ENCODE measurements at places on chromosomes 3 and 15.

- DNase-seq, result no peak
Observed at GRCh38 chr3:14922863-14923262, 24.5 kb upstream of the NR2C2 start.

- no peak for DNase-seq
Observed at GRCh38 chr3:23704298-23704697, 101.5 kb upstream of the UBE2E1 start.

DNA sequence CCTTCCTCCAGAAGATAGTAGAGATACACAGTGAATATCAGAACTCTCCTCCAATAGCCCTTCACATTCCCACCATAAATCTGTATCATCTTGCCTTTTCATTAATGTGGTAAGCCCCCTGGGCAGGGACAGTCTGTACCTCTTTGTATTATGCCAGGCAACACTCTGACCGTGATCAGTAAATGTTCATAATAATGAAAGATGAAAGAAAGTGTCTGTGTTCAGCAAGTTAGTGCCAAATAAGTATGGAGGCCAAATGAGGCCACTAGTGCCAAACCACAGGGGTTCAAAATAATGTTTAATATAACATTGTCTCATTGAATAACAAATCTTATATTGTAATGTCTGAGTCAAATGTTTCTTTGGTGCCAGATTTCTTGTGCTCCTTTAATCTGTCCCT lies 104.3 kb downstream of the CMSS1 start:
- DNase-seq, result no peak

DNA sequence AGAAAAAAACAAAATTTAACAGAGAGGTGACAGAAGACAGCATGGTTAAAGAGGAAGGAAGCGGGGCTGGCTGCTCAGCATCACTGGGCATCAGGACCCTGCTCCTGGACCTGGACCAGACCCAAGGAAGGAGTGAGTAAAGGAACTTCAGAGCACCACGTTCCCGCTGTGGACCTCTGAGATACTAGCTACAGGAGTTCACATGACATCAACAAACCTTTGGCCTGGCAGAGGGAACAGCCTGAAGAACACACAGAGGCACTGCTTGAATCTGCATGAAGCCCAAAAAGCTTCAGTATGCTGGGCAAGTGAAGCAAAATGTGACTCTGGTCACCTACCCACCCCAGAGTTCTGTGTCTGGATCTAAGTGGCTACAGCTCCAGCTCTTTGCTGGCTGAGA lies 38.1 kb downstream of the SLC2A2 start:
- DNase-seq, result no peak

- DNase-seq, result no peak
Observed at GRCh38 chr3:119098619-119099222, 47.2 kb upstream of the TEX55 start.

DNA sequence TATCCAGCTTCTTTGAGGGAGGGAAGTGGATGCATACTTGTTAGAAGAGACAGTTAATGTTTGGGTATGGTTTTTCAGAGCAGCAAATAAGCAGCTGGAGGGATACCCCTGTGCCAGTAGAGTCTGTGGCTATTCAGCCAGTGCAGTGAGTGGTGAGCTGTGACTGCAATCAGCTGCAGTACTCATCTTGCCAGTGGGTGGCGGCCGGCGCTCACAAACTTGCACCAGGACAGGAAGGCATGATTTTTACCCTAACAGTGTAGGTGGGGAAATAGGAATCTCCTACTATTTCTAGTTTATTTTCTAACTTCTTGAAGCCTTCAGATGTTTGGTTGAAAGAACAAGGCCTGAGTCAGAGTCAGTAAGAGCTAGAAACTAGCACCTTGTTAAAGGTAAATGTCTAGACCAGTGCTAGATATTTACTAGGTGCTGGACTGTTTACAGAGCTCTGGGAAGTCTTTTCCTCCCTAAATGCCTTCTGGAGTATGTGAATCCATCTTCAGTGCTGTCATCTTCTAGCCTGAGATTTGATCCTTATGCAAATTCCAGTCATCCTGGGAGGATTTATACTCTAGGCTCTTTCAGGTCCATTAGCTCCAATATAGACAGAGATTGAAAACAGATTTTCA lies 23.6 kb downstream of the TIMP4 start:
- no peak for DNase-seq

DNA sequence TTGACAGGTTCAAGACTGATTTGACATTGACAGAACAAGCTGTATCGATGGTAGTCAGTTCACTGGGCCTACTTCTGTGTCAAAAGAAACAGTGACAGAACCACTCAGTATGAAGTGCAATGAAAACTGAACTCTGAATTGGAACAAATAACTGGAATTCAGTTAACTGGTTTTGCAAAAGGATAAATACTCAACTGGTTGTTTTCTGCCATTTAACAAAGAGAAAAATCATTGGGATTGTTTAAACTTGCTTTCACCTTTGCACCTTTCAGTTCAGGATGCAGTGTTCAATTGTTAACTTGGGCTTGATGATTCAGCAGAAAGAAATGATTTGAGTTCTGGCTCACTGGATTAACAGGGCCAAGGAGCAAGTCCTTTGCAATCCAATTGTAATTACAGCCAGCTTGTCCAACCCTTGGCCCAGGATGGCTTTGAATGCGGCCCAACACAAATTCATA lies 4.9 kb downstream of the BTD start:
- no peak for DNase-seq

DNA sequence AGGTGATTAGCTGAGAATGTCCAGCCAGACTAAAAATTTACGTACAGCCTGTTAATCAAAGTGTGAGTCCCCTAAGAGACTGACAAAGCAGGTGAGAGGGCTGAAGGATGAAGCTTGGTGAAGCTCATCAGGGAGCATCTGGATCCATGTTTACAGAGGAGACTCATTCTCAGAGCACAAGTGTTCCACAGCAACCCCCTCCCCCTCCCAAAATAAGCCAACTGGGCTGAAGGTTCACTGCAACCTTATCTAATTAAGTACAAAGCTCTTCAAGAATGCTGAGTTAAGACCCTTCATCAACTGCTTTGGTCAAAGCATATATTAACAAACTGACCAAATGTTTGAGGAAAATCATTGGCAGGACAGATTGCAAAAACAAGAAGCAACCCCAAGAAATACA lies 262.6 kb upstream of the ZNF385D start:
- no peak for DNase-seq

- no peak for DNase-seq
Observed at GRCh38 chr15:46088486-46089445, 453.9 kb downstream of the SQOR start.

GRCh38 chr15:85125056-85125661 lies 143.5 kb downstream of the PDE8A start:
- DNase-seq, result no peak

- DNase-seq, result no peak
Observed at GRCh38 chr3:13199006-13199776, 126.0 kb upstream of the IQSEC1 start.

GRCh38 chr15:94671858-94672532 lies 440.6 kb downstream of the MCTP2 start:
- DNase-seq, result no peak

DNA sequence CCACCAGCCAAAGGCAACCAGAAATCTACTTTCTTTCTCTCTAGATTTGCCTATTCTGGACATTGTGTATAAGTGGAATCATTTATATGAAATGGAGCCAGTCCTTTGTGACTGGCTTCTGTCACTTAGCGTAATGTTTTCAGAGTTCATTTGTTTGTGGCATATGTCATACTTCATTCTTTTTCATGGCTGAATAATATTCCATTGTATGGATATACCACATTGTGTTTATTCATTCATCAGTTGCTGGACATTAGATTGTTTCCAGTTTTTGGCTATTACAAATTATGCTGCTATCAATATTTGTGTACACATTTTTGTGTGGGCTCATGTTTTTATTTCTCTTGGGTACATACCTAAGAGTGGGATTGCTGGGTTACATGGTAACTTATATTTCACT lies 139.2 kb upstream of the CTDSPL start:
- DNase-seq, result no peak

DNA sequence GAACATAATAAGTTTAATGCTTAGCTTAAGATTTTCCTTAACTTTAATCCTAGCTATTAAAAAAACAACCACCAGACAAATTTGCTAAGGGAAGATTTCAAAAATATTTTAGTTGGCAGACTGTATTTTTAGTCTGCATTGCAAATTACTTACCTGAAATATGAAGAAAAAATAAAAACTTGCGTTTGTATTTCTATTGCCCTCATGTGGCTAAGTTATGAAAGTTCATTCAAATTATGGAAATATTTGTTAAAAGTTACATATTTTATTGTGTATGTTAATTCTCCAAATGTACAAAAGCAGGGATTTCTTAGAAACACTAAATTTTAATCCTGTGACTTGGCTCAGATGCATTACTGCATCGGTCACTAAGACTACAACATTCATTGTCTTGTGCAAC lies 15.0 kb downstream of the GTF2A2 start:
- DNase-seq, result no peak

DNA sequence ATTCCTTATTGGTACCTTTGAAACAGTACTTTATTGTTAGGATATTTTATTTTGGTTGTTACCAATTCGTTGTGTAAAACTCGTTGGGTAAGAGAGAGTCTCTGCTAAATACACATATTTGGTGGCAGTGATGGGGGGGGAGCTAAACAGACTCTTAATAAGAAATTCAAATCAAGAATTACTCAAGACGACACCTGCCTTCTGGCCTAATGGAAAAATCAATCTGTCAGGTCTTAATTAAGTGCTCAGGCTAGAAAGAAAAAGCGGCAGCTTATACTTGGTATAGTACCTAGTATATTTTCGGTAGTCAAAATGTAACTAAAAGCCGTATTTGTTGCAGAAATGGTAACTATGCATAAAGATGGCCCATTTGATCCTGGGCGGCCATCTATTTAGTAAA lies 18.2 kb downstream of the FOXP1 start:
- DNase-seq, result no peak

DNA sequence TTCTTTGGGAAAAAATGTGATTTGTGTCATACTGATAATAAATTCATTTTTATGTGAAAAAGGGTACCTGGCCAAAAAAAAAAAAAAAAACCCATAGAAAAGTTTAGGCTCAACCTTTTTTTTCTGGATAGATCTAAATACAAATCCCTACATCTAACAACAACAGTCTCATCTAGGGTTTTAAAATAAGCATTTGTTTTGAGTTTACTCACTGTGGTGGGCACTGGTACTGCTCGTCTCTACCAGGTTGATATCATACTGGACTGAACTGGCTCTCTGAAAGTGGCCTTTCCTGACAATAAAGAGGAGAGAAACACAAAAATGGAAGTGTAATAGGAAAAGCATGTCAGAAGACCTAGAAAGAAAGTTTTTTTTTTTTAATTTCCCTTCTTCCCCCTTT lies 52.0 kb downstream of the FBXO22 start:
- DNase-seq, result no peak

DNA sequence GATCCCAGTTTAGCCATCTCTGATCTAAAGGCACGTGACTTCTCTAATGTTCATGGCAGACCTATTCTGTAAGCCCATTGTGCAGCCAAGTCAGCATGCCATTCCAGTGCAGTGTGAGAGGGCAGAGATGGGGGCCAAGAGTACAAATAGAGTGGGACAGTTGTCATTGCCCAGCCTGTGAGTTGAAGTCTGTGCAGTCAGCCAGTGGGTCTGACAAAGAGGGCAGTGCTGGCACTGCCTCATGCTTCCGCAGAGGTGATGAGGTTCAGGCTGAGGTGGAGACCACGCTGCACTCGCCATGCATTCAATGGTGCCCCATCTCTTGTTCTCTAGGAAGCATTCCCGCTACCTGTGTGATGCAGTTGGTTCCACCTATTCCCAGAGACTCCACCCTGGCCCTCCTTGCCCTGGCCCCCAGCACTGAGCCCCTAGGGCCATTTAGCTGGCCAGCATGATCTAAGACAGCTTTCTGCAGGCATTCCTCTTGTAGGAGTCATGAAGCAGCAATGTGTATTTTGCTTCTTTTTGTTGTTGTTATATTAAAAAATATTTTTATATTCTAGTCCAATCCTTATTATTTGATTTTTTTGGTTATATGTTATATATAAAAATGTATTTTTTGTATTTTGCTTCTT lies 3.7 kb downstream of the MRAS start:
- DNase-seq, result no peak

DNA sequence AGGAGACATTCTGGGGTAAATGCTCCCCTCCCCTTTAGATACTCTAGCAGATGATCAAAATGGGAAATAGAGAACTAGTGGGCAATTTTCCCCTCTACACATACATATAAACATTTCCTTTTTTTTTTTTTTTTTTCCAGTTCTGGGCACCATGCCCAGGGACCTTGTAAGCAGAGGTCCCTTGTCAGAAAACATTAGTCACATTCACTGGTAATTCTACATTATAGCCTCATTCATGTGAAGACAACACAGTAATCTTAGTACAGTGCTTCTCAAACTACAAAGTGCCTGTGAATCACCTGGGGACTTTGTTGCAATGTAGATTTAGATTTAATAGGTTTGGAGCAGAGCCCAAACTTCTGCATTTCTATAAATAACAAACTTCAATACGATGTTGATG lies 60.1 kb upstream of the ACTC1 start:
- no peak for DNase-seq

DNA sequence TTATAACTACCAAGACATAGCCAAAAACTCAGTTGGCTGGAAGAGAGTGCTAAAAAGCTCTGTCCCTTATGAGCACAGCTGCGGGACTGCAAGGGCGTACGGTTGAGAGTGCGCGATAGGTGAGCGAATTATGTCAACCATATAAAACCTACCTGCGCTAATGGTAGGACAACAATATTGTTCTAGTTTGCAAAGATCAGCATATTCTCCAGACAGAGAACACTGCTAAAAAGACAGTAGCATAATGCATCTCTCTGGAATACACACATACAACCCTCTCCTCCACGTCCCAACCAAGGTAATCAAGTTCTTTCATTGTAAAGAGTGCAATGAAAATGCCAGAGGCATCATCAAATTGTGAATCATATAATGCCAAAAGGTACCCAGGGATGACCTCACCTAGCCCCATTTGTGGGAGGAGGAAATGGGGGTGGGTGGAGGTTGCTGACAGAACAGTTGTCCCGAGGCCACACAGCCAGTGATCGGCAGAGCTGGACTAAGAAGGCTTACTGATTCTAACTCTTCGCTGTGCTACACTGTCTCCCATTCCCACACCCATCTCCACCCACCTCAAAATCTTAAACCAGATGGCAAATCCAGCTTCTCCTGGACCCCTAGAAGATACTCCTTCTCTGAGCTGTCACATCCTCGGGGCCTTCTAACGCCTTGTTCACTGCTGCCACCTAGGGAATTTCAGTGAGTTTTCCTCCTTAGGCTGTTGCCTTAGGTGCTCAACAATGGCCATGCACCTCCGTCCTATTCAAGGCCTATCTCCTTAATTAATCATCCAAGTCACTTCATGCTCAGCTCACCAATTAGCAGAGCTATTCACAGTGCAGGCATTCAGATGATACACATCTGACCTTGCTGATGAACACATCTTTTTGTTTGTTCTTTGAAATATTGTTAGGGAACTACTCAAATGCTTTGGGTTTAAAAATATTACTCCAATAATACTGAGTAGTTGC lies 60.7 kb downstream of the RPL22L1 start:
- DNase-seq, result no peak
